ENCODE measurements at places on chromosomes 1 and 21.

- no peak for DNase-seq
Measured at GRCh38 chr1:155858800-155859233, 550 bp upstream of the SYT11 start.

DNA sequence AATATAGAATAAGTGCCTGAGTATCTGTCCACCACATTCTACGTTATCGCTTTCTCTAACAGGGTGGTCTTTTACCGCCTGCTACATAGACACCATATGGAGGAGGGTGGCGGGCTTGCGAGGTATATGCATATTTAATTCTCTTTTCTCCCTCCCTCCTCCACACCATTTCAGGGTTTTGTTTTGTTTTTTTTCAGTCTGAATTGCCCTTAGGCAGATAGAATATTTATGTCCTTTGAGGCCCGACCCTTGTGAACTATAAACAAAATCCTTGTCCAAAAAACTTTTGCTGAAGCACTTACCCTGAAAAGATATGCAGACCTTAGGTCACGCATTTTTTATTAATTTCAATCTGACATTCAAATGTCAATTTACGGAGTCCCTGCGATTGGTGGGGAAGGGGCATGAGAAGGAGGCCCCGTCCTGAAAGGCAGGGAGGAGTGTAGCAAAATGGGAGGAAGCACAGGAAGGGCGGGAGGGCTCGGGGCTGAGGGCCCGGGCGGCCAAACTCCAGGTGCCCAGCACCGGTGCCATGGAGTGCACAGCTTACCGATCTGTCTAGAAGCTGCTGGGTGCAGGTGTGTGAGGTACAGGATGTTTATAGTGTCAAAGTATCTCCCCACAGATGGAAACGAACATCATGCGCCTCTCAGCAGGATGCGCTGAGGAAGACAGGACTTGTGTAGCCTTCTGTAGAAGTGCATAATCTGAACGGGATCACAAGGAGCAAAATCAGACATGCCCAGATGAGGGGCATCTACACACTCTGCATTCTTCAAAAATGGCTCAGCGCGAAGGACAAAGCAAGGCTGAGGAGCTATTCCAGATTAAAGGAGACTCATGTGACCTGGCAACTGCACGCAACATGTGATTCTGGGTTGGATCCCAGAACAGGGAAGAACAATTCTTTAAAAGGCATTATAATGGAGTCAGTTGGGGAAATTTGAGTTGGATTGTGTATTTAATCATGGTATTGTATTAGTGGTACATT is 68.8 kb upstream of the LYST start:
- DNase-seq, result no peak

GRCh38 chr1:7769673-7770412 is 1.3 kb upstream of the VAMP3 start:
- no peak for DNase-seq

- DNase-seq, result no peak
Measured at GRCh38 chr21:16634515-16634914, 878.3 kb upstream of the CXADR start.

GRCh38 chr1:179325836-179326235 is 32.2 kb downstream of the SOAT1 start:
- no peak for DNase-seq

DNA sequence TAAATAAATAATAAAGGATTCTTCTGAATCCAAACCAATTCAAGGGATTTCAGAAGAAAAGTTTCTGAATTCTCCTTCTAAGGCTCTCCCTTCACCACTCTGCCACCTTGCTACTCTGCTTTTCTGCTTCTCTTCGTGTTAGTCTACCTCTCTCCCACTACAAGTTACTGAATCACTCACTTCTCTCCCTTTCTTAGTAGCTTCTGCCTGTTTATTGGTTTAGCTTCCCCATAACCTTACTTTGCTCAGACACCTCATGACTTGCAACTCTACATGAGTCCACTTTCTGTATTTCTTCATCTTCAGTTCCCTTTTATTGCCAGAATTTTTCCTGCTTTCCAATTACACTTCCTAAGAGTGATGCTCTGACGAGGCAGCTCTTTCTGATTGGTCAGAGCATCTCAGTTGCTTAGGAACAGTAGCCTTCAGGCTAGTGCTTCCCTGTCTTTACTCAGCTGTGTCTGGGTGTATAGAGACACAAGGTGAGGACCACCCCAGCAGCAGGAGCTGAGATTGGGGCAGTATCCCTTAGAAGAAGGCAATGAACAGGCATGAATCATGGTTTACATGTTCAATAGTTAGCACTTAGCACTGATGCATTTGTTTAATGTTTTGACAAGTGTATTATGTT is 144.6 kb downstream of the SLC30A10 start:
- DNase-seq, result no peak

- no peak for DNase-seq
Measured at GRCh38 chr1:41103766-41104165, 82.2 kb upstream of the SLFNL1 start.

DNA sequence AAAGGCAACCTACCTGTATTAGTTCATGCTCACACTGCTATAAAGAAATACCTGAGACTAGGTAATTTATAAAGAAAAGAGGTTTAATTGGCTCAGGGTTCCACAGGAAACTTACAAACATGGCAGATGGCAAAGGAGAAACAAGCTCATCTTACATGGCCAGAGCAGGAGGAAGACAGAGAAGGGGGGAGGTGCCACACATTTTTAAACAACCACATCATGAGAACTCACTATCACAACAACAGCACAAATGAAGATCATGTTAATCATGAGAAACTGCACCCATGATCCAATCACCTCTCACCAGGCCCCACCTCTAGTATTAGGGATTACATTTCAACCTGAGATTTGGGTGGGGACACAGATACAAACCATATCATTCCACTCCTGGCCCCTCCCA is 90.6 kb upstream of the KCTD3 start:
- no peak for DNase-seq

DNA sequence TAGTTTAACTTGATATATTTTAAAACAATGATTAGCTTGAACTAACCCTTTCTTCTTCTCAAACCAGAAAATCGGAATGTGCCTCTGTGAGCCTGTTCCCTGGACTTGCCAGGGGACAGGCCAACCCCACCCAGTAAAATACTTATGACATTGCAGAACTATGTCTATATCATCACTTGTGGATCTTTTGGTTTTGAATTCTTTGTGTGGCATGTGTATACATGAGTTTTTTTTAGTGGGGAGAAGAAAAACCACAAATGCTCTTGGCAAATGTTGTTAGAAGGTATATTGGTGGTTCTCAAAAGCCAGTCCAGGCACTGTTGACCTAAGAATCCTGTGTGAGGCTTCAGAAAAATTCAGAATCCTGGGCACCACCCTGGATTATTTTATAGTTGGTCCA is 347.4 kb downstream of the SIPA1L2 start:
- no peak for DNase-seq

DNA sequence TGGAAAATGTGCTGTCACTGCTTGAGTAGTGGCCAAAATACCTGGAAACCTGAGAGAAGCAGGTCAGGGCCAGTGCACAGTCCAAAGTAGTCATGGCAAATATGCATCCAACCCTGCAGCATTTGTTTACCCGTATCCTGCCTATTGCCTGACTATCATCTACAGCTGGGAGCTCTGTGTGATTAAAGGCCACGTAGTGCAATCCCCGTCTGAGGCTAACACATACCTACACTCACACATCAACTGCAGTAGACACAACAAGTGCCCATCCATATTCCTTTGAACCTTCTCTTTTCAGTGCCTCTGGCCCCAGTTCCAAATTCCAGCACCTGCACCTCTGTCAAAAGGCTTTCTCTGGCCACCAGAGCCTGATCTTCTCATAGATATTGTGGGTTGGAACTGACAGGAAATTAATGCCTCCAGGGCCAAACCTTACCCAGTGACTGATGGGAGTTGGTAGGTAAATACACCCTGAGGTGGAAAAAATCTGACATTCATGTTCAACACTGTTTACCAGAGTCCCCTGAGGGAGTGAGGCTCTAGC is 383.0 kb downstream of the SETD4 start:
- no peak for DNase-seq

DNA sequence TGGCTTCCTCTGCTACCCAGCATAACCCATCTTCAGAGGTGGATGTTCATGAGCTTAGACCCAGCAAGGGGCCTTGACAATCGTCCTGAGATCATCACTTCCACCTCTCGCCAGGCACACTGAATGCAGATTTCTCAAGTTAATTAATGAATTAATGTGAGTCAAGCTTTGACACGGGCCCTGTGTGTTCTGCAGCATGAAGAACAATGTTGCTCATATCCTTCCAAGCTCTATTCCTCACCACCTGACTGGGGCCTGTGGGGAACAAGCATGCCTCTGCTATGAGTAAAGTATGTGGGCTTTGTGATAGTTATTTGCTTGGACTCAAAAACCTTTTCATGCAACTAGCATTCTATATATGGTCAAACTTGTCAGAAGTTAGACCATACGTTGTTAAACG is 122.0 kb downstream of the SEC16B start:
- no peak for DNase-seq

GRCh38 chr1:2346691-2347408 is 44.5 kb downstream of the MORN1 start:
- DNase-seq, result no peak

- no peak for DNase-seq
Measured at GRCh38 chr1:185926588-185926987, 192.4 kb downstream of the HMCN1 start.

DNA sequence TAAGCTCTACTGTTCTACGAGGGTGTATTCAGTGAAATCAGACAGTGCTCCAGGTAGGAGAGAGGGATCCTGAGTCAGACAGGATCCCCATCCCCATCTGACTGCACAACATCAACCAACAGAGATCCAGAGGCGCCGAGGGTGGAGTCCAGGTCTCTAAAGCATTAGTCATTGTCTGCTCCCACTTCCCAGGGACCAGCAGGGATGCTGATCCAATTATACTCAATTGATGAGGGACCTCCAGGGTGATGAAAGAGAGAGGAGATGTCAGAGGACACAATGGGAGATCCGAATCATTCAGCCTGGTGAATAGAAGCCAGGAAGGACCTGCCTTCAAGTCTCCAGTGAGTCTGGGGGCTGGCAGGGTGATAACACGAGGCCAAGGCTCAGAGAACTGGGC is 39.5 kb upstream of the STMN1 start:
- no peak for DNase-seq

DNA sequence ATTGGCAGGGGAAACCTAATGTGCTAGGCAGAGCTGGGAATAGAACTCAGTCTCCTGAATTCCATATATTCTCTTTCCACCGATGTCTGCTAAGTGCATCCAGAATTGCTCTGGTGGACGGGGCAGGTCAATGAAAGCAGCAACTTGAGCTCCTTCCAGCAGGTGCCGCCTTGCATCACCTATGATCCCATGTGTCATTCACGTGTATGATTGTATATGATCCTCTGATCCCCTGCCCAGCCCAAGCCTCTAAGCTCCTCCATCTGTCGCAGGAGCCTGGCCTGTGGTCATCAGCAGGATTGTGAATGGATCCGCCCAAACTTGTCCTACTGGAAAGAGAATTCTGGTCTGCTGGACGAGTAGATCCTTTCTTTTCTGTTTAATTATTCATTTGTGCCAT is 13.1 kb downstream of the ACTA1 start:
- no peak for DNase-seq

DNA sequence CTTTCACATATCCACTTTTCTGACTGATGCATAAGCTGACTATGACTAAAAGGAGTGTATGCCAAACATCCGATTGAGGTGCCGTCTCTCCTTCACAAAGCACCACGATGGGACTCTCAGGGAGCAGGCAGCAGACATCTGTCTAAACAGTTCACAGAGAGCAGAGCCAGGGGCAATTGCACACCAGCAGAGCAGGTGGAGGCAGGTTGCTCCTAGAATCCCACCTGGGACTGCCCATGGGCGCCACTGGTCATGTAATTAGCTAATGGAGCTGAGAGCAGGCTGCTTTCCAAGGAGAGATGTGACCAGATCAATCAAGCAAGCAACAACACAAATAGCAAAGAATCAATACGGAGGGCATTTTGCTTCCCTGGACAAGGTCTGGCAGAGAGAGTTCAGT is 30.5 kb upstream of the COA6 start:
- no peak for DNase-seq

- no peak for DNase-seq
Measured at GRCh38 chr1:204341380-204341779, 18.3 kb downstream of the PLEKHA6 start.

DNA sequence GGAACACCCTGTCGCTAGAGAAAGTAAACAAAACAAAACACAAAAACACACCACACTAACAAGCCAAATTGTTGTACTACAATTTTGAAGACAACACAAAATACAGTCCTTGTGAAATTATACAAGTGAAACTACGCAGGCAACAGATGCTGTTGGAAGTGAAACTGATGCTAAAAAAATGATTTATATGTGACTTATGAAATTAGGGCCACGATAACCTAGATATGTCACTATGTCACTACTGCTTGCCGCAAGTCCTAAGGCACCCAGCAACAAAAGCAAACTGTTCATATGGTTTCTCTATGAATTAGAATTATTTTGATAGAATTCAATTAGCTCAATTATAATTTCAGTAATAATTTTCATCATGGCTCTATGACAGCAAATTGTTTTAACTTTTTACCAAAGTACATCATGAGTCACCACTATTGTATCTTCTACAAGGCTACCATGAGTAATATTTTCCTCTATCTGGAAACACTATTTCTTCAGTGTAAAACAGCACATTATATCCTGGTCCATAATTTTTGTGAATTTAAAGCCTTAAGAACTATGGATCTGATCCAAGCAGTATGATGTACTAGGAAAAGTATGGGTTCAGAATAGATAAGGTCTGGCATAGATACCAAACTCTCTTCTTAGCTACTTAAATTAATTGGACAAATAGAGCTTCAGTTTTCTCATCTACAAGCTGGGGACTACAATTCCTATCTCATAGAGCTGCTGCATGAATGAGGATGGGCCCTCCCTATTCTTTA is 216.3 kb downstream of the COL11A1 start:
- DNase-seq, result no peak

DNA sequence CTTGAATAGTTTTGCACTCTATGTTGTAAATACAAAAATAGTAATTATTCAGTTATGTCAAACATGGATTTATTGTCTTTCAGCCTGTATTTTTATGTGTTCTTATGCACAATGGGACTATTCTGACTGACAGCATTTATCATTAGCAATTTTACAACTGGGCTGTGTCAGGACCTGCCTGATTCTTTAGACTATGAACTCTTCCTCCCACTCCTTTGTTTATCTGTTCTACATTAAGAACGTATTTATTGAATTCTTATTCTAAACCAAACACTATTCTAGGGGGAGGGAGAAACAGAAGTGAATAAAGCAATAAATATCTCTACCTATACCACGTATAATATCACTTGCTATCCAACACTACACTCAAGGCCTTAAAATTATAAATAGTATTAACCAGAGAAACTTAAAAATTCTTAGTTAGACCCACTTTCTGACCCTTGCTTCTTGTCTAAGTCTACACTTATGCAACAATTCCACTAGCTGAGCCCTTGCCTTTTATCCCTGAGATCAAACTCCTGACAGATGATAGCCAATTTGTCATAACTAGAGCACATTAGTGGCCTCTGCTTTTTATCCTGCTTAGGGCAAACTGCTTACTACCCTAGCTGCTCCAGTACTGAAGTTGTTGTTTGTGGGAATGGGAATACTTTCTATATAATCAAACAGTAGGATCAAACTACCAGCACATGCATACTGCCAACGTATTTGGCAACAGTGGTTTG is 494.3 kb downstream of the BRINP3 start:
- DNase-seq, result no peak

All from activated naive CD4-positive, alpha-beta T cell (primary cell).